RPMI8226 (cell line): ENCODE measurements at places on chromosomes 4 and X.

DNA sequence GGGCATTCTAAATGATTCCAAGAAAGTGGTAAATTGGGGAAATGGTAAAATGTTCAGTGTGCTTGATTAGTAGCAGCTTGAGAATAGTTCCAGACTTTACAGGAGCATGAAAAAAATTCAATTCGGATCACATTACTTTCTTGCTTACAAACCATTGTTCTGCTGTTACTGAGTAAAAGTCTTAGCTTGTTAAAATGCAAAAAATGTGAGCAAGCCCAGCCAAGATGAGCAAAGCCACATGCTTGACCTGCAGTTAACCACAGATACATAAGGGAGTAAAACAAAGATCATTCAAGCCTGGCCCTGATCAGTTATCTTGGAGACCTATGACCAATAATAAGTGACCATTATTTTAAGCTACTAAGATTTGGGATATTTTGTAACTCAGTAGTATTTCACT is 562.9 kb upstream of the MAGEB2 start:
- DNase-seq: no peak

GRCh38 chrX:115940348-115940747 is 230.2 kb upstream of the AGTR2 start:
- DNase-seq: peak; percentile 43

- peak; percentile 61 for DNase-seq
Measured at GRCh38 chr4:153151535-153152455, 52.4 kb upstream of the TRIM2 start.

GRCh38 chr4:83205760-83206159 is 78.8 kb downstream of the COQ2 start:
- DNase-seq: no peak

- DNase-seq: no peak
Measured at GRCh38 chrX:66167431-66167830, 3.4 kb downstream of the HEPH start.

DNA sequence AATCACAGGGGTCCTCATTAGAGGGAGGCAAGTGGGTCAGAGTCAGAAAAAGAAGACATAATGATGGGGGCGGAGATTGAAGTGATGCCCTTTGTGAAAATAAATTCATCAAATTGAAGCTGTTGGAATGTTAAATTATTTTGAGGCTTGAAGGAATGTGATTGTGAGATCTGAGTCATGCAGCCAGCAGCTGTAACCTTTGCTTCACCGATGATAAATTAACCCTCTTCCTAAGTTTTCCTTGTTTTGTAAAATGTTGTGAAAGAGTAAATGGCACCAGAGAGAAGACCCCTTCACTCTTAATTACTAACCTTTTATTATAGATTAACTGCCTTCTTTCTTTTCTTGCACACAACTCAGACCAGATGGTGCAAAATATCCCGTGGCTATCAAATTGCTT is 47.7 kb upstream of the FAM9A start:
- no peak for DNase-seq

GRCh38 chrX:13177921-13178566 is 133.6 kb upstream of the FAM9C start:
- DNase-seq: no peak
